DMS153 (cell line): ENCODE measurements at places on chromosomes 11 and 22.

GRCh38 chr11:59573216-59573615, 42.4 kb downstream of the OSBP start:
- no peak for DNase-seq

DNA sequence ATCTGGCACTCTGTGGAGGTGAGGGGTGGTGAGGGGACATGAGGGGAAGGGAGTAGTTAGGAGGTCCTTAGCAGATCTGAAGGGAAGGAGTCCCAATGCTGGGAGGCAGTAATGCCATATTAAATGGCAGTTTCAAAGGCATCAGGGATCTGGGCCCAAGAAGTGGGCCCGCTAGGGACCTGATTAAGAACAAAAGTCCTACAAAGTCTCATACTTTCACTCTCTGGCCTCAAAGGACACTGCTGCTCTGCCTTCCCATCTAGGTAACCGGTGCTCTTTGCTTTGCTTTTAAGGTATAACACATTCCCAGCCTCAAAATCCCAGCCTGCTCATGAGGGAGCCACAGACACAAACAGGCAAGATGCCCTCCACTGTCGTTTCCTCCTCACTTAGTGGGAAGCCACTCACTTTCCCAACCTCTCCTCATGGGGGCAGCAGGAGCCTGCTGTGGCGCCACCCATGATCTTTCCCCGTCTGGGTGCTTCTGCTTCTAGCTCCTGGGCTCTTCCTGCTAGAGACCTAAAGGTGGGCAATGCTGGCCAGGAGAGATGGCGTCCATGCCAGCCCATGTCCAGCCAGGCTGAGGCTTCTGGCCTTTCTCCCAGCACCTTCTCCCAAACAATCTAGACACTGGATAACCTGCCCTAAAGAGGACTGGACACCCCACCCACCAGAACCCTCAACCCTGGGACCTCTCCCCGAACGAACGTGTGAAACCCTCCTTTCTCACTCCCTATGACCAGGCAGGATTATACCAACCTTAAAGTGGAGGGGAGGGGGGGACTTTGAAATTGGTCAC, 68.3 kb downstream of the PLEKHA7 start:
- peak; percentile 59 for DNase-seq

DNA sequence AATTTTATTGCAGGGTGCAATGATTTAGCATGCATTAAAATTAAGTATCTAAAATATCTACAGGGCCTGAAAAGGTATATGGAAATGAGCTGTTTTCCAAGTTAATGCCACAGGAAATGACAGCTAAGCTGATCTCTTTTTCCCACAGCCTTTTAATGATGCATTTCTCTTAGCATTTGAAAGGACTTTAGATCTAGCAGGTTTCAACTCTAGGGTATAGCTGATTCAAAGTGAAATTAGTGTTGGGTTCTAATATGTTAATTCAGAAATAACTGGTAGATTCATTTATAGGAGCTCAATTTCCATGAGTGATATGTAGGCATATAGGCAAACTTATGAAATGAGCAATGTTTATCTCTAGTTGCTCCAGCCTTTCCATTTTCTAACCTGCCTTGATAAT, 274.2 kb downstream of the CASP12 start:
- no peak for DNase-seq

DNA sequence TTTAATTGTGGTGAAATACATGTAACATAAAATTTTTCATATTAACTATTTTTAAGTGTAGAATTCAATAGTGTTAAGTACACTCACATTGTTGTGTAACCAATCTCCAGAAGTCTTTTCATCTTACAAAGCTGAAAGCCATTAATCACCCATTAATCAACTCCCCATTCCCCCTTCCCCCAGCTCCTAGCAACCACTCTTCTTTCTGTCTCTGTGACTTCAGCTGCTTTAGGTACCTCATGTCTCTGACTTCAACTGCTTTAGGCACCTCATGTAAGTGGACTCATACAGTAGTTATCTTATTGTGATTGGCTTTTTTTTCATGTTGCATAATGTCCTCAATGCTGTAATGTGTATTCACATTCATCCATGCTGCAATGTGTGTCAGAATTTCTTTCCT, 150.8 kb upstream of the NTM start:
- no peak for DNase-seq

DNA sequence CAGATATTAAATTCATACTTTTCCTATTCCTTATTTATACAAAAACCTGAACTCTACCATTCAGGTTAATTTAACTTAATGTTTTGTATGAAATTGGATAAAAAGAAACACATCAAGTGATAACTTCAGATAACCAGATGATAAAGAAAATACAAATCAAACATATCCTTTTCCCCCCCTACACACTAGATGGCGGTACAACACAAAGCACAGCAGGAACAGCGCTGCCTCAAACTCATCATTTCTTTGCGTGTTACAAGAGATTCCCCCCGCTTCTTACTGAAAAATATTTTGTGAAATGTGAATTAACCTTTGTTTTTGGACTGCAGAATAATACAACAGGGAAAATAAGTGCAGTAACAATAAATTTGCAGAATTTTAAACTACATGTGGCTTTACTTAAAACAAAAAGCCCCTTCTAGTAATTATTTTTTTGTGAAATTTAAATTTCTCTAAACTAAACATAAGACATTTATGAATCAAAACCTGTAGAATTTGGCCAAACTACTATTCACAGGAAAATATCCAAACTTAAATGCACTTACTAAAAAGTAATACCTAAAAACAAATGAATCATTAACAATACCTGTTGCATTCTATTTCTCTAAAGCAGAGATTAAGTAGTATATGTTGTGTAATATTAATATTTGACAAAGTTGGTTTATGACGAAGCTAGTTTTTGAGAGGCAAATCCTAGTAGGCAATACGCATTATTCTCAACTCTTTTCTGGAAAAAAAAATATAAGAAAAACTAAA, 74.4 kb downstream of the ARHGAP32 start:
- DNase-seq, result peak; percentile 40

GRCh38 chr11:72436661-72437060, 2.3 kb upstream of the CLPB start:
- DNase-seq, result no peak

DNA sequence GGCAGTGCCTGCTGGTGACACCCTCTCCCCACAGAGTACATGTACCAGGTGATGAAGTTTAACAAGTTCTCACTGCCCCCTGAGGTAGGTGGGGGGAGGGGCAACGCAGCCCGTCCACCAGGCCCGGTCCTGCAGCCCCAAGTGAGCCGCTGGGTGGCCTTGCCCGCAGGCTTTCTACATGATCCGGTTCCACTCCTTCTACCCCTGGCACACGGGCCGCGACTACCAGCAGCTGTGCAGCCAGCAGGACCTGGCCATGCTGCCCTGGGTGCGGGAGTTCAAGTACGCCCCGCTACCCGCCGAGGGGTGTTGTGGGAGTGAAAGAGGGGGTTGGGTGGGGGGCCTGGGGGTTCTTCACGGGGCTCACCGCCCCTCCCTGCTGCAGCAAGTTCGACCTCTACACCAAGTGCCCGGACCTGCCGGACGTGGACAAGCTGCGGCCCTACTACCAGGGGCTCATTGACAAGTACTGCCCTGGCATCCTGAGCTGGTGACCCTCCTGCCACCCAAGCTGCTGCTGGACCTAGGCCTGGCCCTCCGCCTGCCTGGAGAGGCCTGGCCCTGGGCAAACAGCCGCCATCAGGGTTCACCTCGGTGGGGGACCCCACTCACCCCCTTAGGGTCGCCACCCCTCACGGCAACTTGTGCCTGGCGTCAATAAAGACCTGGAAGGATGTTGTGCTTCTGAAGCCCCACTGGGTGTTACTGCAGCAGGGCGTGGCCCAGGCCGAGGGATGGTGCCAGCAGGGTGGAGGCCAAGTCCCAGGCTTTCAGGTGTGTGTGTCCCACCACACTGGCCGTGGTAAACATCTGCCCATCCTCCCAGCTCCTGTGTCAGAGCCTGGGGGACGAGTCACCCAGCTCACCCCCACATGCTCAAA, 2.9 kb downstream of the MIOX start:
- DNase-seq, result no peak

- DNase-seq, result no peak
Measured at GRCh38 chr11:129021295-129021694, 78.6 kb upstream of the TP53AIP1 start.

DNA sequence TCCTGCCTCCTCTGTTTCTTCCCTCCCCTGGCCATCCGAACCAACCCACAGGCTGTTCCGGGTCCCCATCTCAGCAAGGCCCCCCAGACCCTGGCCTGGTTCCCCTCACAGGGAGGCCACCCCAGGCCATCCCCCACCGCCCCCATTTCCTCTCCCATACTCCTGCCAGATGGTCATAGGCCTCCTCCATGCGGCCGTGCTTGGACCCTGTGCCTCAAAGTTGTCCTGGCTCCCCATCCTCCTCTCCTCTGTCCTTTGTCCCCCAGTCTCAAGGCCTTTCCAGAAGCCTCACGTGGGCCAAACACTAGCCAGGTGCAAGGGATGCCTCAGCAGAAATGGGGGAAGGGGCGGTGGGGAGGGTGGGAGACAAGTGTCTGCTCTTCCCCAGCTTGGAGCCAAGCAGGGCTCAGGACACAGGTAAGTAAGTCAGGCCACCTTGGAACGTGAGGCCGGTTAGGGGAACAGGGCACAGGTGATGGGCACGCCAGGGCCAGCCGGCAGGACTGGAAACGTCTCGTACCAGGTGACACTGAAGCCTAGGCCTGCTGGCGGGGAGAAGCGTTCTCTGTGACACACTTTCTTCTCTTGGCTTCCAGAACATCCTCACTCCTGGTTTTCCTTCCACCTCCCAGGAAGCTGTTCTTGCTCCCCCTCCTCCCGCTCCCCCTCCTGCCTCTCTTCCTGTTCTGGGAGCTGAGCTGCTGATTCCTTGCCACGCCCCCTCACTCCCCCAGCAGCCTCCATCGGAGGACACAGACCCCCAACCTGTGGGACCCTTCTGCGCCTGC, 31.5 kb upstream of the SLC22A12 start:
- DNase-seq, result no peak
